ENCODE measurements at places on chromosomes 1 and 21.

GRCh38 chr1:9340864-9341263 is 48.2 kb downstream of the SPSB1 start:
- no peak for DNase-seq

- no peak for DNase-seq
These were observed 206.7 kb upstream of the C1orf87 start for GRCh38 chr1:60280256-60280655.

- DNase-seq = no peak
These were observed 78.6 kb downstream of the EXTL2 start for GRCh38 chr1:100816049-100816448.

- no peak for DNase-seq
These were observed 66.8 kb upstream of the ANGPTL1 start for GRCh38 chr1:178937695-178938094.

GRCh38 chr1:56516539-56517252 is 62.7 kb downstream of the PLPP3 start:
- DNase-seq = no peak

DNA sequence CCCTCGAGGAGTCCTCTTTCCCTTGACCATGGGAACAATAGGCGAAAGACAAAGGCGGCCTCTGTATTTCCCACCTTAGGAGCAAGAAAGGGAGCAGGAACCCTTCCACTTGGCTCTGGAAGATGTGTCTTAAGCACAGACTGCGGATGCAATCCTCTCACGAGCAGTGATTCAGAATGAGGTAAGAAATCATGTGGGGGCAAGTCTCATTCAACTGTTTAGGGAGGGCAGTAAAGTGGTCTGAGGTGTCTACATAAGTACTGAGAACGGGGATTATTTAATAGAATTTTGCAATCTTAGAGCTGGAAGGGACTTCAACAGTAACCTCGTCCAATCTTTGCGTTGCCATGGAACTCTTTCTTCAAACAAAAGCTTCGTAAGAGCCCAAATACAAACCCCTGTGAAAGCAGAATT is 1.6 kb upstream of the DYRK3 start:
- DNase-seq = no peak
